ENCODE measurements at places on chromosomes 6 and 20. TPM values are rescaled to one million over a fixed set of nuclear protein-coding genes. Genes with fewer than 3 reads are reported as not detected.

DNA sequence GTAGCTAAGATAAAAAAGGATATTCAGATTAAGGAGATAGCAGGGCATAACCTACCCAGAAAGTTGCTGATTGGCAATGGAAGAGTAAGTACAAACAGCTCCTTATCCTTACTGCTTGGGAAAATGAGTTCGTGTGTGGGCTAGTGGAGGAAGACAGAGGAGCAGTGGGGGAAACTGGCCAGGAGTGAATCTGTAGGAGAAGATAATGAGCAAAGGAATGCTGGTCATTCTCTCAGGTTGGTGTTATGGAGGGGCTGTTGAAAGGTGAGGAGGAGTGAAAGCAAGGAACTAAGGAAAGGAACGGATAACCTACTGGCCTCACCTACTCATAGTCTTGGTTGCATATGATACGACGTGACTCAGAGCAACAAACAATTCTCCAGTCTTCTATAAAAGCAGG is 7.3 kb upstream of the GJB7 start:
- no peak for DNase-seq

Gene PIGT
- 259 TPM for total RNA-seq

Gene RALY
- 298 TPM for total RNA-seq

DNA sequence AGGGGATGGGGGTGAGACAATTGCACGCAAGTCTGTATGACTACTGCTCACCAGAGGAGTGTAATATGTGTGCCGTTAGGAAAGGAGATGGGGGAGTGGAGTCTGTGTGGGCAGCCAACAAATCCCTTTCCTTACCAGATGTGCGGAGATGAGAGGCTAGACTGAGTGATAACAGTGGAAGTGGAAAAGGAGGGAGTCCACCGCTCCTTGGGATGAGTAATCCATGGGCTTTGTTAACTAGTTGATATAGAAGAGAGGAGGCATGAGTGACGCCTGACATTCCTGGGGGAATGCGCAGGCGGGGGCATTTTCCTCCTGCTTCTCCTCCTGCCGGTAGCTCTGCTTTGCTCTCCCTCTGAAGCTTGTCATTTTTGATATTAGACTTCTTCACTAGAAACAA is 13.5 kb upstream of the SMIM26 start:
- no peak for DNase-seq

- no peak for DNase-seq
Measured at GRCh38 chr6:4491501-4492260, 284.5 kb upstream of the CDYL start.

Gene UQCC2
- 115 TPM for total RNA-seq

DNA sequence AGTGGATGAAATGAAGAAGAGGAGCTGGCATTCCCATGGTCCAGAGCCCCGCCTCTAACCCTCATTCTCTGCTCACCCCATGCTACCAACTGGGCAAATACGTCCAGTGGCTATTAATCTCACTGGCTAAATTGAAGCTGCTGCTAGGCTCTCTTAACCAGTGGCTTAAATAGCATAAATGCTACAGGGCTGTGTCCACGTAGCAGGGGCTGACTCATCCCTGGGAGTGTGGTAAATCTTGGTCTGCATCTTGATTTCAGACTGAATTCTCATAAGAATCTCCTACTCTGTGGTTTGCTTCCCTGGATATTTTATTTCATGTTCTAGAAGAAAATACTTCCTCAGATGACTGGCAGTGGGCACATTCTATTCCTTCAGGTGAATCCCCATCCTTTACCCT is 193.1 kb upstream of the ARG1 start:
- no peak for DNase-seq

Gene SLC25A27
- not detected for total RNA-seq
